Sciatic nerve (tissue), 2 donors: ENCODE measurements at places on chromosomes 2 and 18. TPM values are rescaled to one million over a fixed set of nuclear protein-coding genes. Genes with fewer than 3 reads are reported as not detected.

FARSB gene
- 16.4 TPM for total RNA-seq

TMEM37 gene
- 7.1 TPM for total RNA-seq

TEX44 gene
- not detected for total RNA-seq

OR6B2 gene
- total RNA-seq, result 5.1 TPM

PCARE gene
- total RNA-seq, result 0.53 TPM

GREB1 gene
- total RNA-seq, result 6.5 TPM

FEV gene
- total RNA-seq, result not detected

NT5DC4 gene
- not detected for total RNA-seq

DNA sequence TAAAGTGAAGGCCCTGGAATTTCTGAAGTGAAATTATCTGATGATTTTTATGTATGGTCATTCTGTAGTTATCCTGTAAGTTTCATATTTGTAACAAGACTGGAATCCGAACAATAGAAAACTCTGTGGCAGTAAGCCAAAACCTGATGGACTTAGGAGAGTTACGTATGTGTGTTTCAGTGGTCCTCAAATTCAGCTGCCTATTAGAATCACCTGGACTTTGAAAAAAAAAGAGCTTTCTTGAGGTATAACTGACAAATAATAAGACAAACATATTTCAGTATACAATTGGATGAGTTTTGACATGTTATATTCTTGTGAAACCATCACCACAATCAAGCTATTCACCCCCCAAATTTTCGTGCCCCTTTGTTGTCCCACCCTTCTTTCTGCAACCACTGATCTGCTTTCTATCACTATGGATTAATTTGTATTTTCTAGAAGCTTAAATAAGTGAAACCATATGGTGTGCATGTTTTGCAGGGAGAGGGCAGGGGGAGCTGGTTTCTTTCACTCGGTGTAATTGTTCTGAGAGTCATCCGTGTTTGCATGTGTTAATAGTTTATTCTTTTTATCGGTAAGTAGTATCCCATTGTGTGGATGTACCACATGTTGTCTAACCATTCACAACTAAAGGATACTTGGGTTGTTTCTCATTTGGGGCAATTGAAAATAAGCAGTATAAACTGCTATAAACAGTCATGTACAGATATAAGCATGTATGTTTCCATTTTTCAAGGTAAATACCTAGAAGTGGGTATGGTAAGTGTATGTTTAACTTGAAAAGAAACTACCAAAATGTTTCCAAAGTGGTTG lies 50.2 kb upstream of the EML4 start:
- no peak for DNase-seq

DNA sequence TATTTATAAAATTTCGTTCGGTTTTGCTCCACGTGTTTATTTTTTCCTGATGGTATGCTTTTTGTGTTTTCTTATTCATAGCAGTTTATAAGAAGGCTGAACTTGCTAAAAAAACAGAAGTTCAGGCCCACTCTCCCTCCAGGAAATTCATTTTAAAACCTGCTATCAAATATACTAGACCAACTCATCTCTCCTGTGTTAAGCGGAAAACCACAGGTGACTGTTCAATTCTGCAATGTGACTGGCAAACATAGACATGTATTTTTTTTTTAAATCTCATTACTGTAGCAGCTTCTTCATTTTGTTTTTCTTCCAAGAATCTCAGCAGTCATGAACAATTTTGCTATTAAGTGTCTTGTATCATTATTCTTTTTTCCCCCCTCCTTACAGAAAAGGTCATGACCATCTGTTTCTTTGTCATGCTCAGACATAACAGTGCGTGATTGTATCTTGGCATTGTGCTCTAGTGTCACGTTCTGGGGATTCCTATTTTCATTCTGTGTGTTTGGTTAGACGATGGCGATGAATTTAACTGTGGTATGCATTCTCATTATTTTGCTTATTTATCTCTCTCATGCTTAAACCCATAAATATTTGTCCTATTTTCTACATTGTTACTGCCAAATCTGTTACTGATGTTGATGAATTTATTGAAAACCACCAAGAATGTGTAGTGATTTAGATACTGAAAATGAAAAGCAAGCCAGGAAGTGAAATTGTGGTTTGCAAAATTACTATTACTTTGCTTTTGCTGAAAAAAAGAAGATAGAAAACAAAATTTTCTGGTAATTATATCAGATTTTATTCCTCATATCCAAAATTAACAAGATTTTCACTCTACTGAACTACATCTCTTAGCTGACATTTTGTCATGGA lies 74.6 kb upstream of the UNC80 start:
- DNase-seq, result no peak

DNA sequence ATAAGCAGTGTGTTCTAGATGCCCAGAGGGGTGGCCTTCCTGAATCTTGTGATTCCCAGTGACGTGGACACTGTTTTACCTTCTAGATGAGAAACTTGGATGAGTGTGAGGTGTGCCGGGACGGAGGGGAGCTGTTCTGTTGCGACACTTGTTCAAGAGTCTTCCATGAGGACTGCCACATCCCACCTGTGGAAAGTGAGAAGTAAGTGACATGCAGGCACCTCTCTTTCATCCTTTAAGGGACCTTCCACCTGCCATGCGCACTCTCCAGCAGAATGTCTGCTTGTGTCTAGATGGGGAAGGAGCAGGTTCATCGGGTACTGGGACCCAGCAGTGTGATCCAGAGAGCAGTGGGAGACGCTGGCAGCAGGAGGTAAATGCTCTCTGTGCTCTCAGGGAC lies 16.0 kb upstream of the SP100 start:
- no peak for DNase-seq

DNA sequence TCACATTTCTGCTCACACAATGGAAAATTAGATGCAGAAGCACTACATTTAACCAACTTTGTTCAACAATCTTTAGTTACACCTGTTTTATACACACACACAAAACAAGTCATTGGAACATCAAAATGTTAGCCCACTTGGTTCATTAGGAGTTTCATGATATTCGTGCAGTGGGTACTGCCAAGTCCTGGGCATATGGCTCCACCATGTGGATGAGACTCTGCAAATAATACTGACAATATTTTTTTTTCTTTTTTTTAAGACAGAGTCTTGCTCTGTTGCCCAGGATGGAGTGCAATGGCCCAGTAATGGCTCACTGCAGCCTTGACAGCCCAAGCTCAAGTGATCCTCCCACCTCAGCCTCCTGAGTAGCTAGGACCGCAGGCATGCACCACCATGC lies 34.5 kb upstream of the GRB14 start:
- DNase-seq, result no peak

GRCh38 chr2:198252472-198252871 lies 448.1 kb downstream of the PLCL1 start:
- no peak for DNase-seq

DNA sequence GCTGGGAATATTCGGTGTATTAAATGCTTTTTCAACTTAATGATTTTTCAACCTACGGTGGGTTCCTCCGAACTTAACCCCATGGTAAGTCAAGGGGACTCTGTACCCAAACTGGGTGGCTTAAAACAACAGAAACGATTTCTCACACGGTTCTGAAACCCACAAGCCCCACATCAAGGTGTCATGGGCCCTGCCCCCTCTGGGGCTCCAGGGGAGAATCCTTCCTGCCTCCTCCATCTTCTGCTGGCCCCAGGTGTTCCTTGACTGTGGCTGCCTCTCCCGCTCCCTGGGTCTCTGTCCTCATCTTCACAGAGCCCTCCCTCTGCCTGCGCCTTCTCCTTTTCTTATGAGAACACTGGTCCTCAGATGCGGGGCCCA lies 301.3 kb upstream of the SALL3 start:
- DNase-seq, result no peak

GRCh38 chr2:71240794-71241193 lies 13.9 kb upstream of the PAIP2B start:
- no peak for DNase-seq

DNA sequence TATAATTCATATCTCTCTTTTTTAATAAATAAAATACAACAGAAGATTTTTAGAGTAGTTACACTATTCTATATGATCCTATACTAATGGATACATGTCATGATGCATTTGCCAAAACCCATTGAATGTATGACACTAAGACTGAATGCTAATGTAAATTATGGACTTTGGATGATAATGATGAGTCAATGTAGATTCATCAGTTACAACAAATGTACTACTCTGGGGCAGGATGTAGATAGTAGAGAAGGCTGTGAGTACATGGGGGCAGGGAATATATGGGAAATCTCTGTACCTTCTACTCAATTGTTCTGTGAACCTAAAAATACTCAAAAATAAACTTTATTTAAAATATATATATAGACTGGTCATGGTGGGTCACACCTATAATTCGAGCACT lies 45.6 kb upstream of the NEDD4L start:
- DNase-seq, result no peak

DNA sequence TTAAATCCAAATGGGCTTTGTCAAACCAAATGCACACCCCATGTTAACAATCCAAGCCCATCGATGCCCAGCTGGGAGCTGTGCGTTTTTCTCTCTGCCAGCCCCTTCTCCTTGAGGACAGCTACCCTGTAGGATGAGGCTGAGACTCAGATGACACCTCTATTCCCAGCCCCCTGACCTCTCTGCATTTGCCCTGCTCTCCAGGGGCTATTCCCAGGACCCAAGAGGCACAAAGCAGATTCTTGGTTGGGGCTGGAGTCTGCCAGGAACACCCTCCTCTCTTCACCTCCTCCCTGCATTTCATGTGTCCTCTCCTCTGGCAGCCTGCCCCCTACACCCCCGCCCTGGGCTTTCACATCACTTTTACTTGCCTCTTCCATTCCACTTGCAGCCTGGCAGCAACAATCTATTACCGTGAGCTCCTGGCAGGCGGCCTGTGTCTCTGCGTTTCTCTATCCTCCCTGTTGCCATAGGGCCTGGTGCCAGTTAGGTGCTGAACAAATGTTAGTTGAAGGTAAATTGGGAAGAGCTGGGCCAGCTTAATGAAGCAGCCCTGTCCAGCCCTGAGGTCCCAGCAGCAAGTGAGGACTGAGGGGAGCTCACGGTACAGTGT lies 51.8 kb downstream of the ADD2 start:
- no peak for DNase-seq

GRCh38 chr2:235618039-235618438 lies 124.2 kb downstream of the AGAP1 start:
- DNase-seq, result no peak

DNA sequence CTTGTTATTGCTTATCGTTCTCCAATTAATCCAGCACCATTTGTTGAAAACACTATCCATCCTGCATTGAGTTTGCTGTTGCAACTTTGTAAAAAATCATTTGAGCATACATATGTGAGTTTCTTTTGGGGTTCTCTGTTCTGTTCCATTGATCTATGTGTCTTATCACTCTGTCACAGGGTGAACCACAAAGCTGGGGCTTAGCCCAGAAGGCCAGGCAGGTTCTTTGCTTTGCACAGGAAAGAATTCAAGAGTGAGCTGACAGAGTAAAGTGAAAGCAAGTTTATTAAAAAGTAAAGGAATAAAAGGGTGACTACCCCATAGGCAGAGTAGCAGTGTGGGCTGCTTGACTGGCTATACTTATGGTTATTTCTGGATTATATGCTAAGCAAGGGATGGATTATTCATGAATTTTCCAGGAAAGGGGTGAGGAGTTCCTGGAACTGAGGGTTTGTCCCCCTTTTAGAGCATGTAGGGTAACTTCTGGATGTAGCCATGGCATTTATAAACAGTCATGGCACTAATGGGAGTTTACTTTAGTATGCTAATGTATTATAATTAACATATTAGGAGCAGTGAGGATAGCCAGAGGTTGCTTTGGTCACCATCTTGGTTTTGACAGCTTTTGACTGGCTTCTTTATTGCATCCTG lies 46.8 kb downstream of the RNF138 start:
- DNase-seq, result no peak

DNA sequence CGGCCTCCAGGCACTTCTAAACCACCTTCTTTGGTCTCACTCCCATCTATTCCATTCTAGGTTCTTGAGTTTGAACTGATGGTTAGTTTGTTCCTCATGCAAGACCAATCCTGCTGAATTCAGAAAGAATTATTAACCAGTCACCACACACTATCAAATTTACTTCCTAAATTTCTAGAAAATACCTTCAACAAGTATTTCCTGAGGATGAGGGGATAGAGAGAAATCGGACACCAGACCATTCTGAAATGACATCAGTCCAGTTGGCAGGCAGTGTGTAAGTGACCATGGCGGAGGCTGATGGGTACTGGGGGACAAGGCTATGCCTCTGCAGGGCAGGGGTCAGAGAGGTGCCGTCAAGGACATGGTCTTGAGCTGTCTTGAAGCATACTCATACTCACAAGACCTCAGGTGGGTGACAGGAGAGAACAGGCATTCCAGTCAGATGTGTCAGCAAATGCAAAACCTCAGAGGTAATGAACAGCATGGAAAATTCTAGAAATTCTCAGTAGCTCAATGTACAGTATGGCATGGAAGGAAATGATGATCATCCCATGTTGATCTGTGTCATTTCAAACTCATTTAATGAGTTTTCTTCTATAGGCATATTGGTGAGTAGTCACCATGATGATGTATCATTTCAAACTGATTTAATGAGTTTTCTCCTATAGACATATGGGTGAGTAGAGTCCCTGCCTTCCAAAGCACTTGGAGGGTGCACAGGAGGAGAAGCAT lies 119.6 kb downstream of the DDX1 start:
- DNase-seq, result no peak

DNA sequence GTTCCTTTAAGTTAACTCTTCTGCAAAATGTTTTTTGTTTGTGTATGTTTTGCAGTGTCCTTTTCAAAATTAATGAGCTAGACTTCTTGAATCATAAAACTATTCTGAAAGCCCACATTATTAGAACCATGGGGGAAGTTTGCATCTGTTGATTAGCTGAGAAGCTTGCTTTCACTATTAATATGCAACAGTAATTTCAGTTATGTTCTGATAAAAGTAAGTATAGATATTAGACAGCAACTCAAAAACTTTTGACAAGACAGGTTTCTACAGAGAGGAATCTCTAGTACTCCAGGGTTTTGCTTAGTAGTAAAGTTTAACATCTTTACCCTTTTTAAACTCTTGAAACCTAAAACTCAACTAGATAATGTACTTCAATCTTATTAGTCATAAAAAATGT lies 147.8 kb downstream of the UBE2E3 start:
- DNase-seq, result no peak

DNA sequence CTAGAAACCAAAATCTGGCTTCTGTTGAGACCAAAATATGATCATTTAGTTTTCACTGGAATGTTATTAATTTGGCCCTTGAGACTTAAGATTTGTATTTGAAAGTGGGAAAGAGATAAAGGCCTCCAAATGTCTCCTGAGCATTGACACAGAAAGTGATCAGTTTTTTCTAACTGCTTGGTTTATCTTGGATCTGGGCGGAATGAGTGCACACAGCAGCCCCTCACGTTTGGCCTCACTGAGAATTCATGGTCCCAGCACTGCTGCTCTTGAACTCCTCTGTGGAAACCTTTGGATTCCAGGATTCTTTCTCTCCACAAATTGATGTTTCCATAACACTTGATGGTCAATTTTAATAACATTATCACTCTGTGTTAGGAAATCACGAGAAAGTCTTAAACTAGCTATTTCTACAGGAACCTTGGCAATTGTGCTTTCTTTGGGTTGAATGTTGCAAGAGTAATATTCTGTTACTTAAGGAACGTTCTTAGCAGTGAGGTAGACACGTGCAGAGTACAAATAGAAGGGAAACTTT lies 180.3 kb upstream of the BCL2L11 start:
- DNase-seq, result no peak

- no peak for DNase-seq
These were observed 87.2 kb downstream of the COBLL1 start for GRCh38 chr2:164754157-164755093.
